Activated T-cell treated with anti-CD3 and anti-CD28 coated beads, Interleukin-2, amount 50 U/mL, for 24 hours (primary cell): ENCODE measurements at places on chromosomes 6 and 20.

- no peak for DNase-seq
Observed at GRCh38 chr6:87093199-87093598, 1.7 kb downstream of the CGA start.

DNA sequence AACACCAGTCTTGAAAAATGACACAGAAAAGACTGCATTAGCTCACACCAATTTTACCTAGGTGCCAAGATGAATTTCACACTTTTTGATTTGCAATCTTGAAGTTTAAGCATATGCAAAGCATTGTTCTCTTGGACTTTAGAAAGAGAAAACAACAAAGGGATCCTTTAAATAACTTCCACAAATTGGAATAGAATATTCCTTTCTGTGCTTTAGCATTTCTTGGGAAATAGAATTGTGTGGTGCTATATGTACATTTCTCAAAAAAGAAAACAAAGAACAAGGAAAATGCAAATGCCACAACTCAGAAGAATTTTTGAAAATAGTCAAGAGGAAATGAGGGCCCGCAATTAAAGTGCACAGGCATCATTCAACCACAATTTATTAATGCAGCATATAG lies 17.0 kb downstream of the HTR1B start:
- no peak for DNase-seq

DNA sequence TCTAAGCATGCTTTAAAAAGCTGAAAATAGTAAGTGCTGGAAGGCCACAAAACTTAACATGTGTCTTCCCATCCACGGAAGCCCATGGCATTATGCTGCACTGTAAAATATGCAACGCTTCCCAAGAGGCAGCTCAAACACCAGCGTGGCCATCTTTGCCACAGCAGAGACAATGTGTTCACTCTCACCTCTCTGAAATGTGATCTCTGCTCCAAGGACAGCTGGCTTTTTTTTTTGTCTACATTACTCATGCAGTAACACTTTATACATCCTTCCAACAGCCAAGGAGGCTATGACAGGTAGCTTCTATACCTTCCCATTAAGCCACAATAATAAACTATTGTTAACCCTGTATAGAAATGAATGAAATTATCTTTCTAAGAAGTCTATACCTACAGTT lies 49.2 kb downstream of the BLOC1S5 start:
- no peak for DNase-seq

- DNase-seq: no peak
Observed at GRCh38 chr6:35173427-35174087, 32.4 kb upstream of the TCP11 start.

- no peak for DNase-seq
Observed at GRCh38 chr20:51121901-51122412, 99.0 kb upstream of the KCNG1 start.

DNA sequence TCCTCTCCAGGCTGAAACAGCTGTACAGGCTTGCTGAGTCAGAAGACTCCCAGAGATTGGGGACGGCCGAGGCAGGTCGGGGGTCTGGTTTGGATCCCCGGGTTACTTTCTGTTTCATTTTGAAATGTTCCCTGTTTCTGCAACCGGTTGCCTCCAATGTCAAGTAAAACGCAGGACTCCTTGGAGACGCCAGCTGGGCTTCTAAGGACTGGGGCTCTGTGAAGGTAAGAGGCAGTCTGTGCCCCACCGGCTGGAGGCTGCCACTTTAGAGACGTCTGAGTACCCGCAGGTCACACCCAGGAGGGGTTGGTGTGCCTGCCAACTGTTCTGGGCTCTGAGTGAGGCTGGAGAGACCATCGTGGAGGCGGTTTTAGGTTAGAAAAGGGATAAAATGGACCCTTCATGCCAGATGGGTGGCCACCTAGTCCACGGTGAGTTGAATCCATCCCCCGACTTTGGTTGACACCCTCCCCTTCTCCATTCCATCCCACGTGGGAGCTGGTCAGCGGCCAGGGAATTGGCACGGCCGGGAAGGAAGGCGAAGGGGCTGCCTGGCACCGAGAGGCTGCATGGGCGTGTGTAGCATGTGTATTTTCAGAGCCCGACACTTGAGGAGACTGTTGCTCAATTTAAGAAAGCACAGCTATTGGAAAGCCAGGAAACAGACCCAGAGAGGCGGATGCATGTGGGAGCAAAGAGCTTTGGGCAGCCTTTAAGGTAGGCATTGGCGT lies 240.9 kb downstream of the PHACTR1 start:
- peak; percentile 49 for DNase-seq

GRCh38 chr6:11876934-11877433 lies 98.4 kb upstream of the ADTRP start:
- no peak for DNase-seq

GRCh38 chr6:101178748-101179147 lies 214.8 kb upstream of the GRIK2 start:
- no peak for DNase-seq

DNA sequence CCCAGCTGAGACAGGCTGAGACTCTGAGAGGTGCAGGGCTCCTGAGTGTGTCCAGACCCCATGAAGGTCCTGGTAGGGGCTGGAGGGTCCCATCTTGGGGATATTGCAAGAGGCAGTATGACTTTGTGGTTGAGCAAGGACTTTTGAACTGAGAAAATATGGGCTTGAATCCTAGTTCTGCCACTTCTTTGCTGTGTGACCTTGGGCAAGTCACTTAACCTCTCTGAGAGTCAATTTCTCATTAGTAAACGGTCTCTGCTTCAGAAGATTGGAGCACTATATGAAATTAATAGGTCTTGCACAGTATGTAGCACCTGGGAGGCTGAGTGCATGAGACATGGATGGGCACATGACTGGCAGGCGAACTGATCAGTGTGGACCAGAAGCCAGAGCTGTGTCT lies 42.7 kb downstream of the TFEB start:
- DNase-seq: no peak

GRCh38 chr6:138345565-138346285 lies 32.0 kb upstream of the SMIM28 start:
- no peak for DNase-seq

DNA sequence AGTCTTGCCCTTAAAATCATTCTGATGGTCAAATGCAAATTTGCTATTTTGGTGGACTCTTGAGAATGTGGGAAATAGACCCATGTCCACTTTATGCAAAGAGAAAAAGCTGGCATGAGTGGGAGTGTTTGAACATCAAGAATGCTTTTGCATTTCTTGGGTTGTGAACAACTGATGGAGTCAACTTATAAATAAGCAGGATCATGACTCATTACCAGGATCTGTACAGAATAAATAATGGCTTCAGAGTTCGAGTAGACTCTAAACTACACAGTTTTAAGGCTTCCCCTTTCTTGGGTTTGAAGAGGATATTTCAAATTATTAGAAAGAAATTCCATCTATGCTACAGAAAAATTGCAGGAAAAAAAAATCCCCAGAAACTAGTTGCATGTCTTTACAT lies 195.5 kb downstream of the EYA4 start:
- no peak for DNase-seq

DNA sequence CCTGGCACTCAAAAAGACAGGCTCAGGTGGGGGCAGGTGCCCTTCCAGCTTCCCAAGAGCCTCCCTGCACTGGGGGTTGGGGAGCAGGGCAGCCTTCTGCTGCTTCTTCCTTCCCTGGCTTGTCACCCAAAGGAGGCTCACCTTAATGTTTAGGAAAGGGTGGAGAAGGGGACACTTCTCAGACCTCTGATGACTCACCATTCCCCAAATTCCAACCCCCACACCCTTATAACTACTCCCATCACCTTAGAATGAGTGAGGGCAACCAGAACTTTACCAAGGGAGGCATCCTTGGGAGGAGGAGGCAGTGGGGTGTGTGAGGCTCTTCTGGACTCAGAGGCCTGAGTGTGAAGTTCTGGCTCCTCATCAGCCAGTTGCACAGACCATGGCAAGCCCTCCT lies 15.2 kb upstream of the FOXP4 start:
- no peak for DNase-seq

- no peak for DNase-seq
Observed at GRCh38 chr6:116443105-116443504, 18.1 kb upstream of the CALHM6 start.
